ENCODE measurements at places on chromosomes 13 and 19. TPM values are rescaled to one million over a fixed set of nuclear protein-coding genes. Genes with fewer than 3 reads are reported as not detected.

Gene ACP5
- total RNA-seq: not detected

Gene DAND5
- total RNA-seq: 0.18 TPM

Gene ZNF506
- not detected for total RNA-seq

Gene KLF1
- total RNA-seq: not detected

Gene BST2
- 174 TPM for total RNA-seq

Gene ZFP28
- total RNA-seq: 4.5 TPM

All from G401 (cell line).